Central memory CD8-positive, alpha-beta T cell (primary cell): ENCODE measurements at places on chromosomes 16 and 17.

- peaks cover 3% of the 10 kb centered on the region for H3K36me3 ChIP-seq
- peaks cover 10% of the 10 kb centered on the region for H3K27me3 ChIP-seq
- H3K4me3 ChIP-seq, result no peak overlapping the region
- no peak for DNase-seq
- no peak overlapping the region for H3K27ac ChIP-seq
Measured at GRCh38 chr17:19248928-19249574, 11.9 kb downstream of the EPN2 start.

- H3K27ac ChIP-seq, result peak overlapping the region; percentile 91
- no peak for DNase-seq
- H3K36me3 ChIP-seq, result peaks cover 7% of the 10 kb centered on the region
- H3K4me3 ChIP-seq, result peak overlapping the region; percentile 38
Measured at GRCh38 chr17:83125515-83126274, 46.3 kb downstream of the METRNL start.

- peaks cover 22% of the 10 kb centered on the region for H3K27me3 ChIP-seq
- no peaks in the 10 kb centered on the region for H3K36me3 ChIP-seq
- DNase-seq, result no peak
Measured at GRCh38 chr17:33324736-33325135, 31.6 kb upstream of the ASIC2 start.

- no peak overlapping the region for H3K27ac ChIP-seq
- DNase-seq, result no peak
- no peaks in the 10 kb centered on the region for H3K27me3 ChIP-seq
- H3K36me3 ChIP-seq, result no peaks in the 10 kb centered on the region
- peaks cover 34% of the 10 kb centered on the region for H3K4me1 ChIP-seq
- H3K4me3 ChIP-seq, result no peak overlapping the region
Measured at GRCh38 chr16:14097182-14097959, 26.3 kb downstream of the MRTFB start.

GRCh38 chr16:57446531-57447185 lies 527 bp downstream of the CIAPIN1 start:
- no peaks in the 10 kb centered on the region for H3K27me3 ChIP-seq
- peaks cover 19% of the 10 kb centered on the region for H3K4me1 ChIP-seq
- H3K36me3 ChIP-seq, result peaks cover 8% of the 10 kb centered on the region
- H3K27ac ChIP-seq, result peak overlapping the region; percentile 90
- peak; percentile 16 for DNase-seq

DNA sequence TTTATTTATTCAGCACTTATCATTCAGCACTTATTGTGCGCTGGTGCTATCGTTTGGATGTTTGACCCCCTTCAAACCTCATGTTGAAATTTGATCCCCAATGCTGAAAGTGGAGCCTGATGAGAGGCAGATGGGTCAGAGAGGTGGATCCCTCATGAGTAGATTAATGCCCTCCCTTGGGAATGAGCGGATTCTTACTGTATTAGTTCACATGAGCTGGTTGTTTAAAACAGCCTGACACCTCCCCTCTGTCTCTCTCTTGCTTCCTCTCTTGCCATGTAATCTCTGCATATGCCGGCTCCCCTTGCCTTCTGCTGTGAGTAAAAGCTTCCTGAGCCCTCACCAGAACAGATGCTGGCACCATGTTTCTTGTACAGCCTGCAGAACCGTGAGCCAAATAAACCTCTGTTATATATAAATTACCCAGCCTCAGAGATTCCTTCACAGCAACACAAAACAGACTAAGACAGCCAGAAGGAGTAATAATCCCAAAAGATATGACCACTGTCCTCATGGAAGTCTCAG lies 111.1 kb downstream of the CACNG3 start:
- H3K36me3 ChIP-seq, result no peaks in the 10 kb centered on the region
- no peak overlapping the region for H3K27ac ChIP-seq
- H3K27me3 ChIP-seq, result peaks cover 21% of the 10 kb centered on the region
- no peaks in the 10 kb centered on the region for H3K4me1 ChIP-seq
- DNase-seq, result no peak
- H3K4me3 ChIP-seq, result no peak overlapping the region

- peaks cover 22% of the 10 kb centered on the region for H3K4me1 ChIP-seq
- H3K27ac ChIP-seq, result no peak overlapping the region
- no peak for DNase-seq
- no peak overlapping the region for H3K4me3 ChIP-seq
- H3K36me3 ChIP-seq, result peaks cover 7% of the 10 kb centered on the region
Measured at GRCh38 chr16:2426941-2427361, 2.3 kb upstream of the CCNF start.
